ENCODE measurements at places on chromosomes 4 and X. TPM values are rescaled to one million over a fixed set of nuclear protein-coding genes. Genes with fewer than 3 reads are reported as not detected.

DNA sequence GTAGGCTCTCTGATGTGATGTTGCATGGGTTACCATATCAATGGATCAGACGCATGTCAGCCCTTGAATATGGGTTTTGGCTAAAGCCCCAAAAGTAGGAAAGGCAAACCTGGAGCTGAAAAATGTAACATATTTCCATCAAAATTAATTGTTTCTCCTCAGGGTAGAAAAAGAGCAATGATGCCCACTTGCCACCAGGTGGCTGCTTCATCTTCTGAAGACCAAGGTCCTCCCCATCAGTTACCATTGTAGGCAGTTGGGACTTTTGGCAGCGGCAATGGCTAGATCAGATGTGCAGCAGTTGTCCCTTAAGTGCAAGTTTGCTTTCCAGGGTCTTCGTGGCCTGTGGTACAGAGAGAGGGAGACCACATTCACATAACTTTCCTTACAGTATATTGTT is 118.2 kb downstream of the NAF1 start:
- H3K4me1 ChIP-seq = no peaks in the 10 kb centered on the region
- no peaks in the 10 kb centered on the region for H3K27me3 ChIP-seq
- DNase-seq = no peak
- H3K4me3 ChIP-seq = no peak overlapping the region
- H3K27ac ChIP-seq = no peak overlapping the region

Gene MAGEA2
- not detected for total RNA-seq

Gene PPEF2
- total RNA-seq = not detected

- H3K4me1 ChIP-seq = no peaks in the 10 kb centered on the region
- H3K4me3 ChIP-seq = no peak overlapping the region
- no peaks in the 10 kb centered on the region for H3K36me3 ChIP-seq
- DNase-seq = no peak
- H3K27ac ChIP-seq = no peak overlapping the region
Observed at GRCh38 chrX:141164406-141164805, 12.5 kb downstream of the LDOC1 start.

GRCh38 chr4:180449395-180449956 is 1793.7 kb upstream of the TENM3 start:
- no peaks in the 10 kb centered on the region for H3K36me3 ChIP-seq
- H3K4me3 ChIP-seq = no peak overlapping the region
- H3K27ac ChIP-seq = no peak overlapping the region
- no peaks in the 10 kb centered on the region for H3K27me3 ChIP-seq

GRCh38 chr4:93243262-93243661 is 585.3 kb upstream of the ATOH1 start:
- no peak for DNase-seq
- H3K27me3 ChIP-seq = no peaks in the 10 kb centered on the region
- H3K4me1 ChIP-seq = no peaks in the 10 kb centered on the region

- H3K36me3 ChIP-seq = no peaks in the 10 kb centered on the region
- no peaks in the 10 kb centered on the region for H3K27me3 ChIP-seq
- H3K4me1 ChIP-seq = no peaks in the 10 kb centered on the region
- DNase-seq = no peak
Observed at GRCh38 chrX:138929926-138930582, 218.5 kb upstream of the FGF13 start.

DNA sequence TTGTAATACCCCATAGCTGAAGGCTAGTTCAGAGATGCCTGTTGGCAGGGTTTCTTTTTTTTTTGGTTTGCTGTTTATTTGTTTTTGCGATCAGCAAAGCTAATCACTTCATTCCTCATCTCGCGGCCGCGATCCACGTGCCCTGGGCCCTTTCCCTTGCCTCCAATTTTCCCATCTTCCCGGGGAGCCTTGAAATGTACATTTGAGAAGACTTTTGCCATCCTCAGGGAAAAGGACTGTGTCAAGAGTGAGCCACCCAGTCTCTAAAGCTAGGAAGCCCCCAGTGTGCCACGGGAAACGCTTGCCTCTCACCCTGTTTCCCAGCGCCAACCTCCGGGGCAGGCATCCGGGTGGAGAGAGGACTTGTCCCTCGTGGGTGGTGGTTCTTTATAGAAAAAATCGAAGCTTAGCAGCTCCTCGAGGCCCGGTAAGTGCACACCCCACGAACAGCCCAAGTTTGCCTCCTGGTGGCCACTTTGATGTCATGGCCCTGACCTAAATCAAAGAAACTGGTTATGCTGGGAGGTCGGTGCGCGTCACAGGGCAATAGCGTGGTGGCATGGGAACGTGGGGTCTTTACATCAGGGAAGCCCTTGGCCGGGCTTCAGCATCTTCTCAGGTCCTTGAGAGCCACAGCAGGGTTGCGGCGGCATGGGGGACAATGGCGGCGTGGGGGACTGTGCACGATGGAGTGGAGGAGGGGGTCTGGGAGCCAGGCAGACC is 42.0 kb downstream of the MAP7D3 start:
- peaks cover 20% of the 10 kb centered on the region for H3K4me1 ChIP-seq
- no peak for DNase-seq
- peak overlapping the region; percentile 41 for H3K27ac ChIP-seq
- H3K27me3 ChIP-seq = no peaks in the 10 kb centered on the region

Gene FGF16
- total RNA-seq = not detected

DNA sequence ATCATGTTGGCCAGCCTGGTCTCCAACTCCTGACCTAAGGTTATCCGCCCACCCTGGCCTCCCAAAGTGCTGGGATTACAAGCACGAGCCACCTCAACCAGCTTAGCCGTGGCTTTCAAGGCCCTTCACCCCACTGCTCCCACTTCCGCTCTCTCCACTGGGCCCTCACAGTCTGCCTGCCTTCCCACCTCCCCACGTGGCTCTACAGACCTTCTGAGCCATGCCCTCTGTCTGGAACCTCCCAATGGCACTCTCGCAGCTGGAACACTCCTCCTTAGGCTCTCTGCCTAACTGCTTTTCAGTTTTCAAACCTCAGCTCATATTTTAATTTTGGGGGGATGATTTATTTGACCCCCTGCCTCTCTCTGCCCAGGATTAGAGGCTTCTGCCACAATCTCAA is 59.3 kb upstream of the SH3RF1 start:
- H3K27me3 ChIP-seq = no peaks in the 10 kb centered on the region
- H3K4me3 ChIP-seq = no peak overlapping the region
- no peak for DNase-seq
- no peaks in the 10 kb centered on the region for H3K4me1 ChIP-seq
- H3K27ac ChIP-seq = no peak overlapping the region

- H3K27me3 ChIP-seq = no peaks in the 10 kb centered on the region
- H3K36me3 ChIP-seq = no peaks in the 10 kb centered on the region
- no peaks in the 10 kb centered on the region for H3K4me1 ChIP-seq
- DNase-seq = peak; percentile 51
Observed at GRCh38 chr4:56843421-56843899, 22.0 kb upstream of the SPINK2 start.

DNA sequence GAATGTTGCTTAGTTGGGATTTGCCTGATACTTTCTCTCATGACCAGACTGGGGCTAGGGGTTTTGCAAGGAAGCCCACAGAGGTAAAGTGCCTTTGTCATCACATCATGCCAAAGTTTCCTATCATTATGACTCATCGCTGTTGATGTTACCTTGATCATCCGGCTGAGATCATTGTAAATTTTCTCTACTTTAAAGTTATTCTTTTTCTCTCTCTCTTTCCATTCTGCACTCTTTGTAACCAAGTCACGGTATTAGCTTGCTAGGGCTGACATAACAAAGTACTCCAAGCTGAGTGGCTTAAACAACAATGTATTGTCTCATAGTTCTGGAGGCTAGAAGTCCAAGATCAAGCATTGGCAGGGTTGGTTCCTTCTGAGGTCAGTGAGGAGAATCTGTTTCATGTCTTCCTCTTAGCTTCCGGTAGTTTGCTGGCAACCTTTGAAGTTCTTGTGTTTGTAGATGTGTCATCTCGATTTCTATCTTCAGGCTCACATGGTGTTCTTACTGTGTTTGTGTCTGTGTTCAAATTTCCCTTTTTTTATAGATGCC is 113.0 kb downstream of the DTHD1 start:
- H3K36me3 ChIP-seq = no peaks in the 10 kb centered on the region
- no peak for DNase-seq
- no peak overlapping the region for H3K27ac ChIP-seq
- no peaks in the 10 kb centered on the region for H3K4me1 ChIP-seq

DNA sequence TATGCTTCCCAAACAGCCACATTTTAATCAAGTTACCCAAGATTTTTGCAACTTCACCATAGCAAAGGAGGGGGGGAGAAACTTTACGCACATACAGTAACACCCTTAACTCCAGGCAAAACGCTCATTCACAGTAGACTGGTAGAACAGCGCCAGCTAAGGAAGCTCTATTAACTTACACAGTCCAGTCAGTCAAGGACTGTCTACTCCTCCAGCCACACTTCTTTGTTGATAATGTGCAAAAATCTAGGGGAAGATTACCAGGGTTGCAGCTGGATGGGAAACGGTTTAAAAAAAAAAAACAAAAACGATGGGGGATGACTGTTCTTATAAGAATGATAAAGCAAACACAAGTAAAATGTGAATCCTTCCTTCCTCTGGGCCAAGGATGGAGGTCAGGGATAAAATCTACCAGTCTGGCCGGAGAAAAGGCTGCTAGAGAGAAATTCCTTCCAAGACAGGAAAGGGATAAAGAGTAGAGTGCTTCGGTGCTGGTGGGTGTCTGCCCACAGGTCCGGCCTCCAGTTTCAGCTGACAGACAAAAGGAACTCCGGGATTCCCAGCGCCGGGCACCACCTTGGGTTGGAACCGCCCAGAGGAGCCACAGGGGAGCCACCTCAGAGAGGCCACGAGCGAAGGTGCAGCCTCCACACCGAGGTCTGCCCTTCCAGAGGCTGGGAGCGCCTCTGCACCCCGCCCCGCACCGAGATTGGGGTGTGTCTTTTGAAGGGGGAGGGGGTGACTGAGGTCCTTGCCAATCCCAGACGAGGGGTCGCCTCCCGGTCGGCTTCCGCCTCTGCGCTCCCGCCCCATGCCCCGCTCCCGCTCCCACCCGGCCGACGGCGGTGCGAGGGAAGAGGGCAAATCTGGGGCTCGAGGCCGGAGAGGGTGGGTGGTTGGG is 811 bp downstream of the ANKRD50 start:
- peak overlapping the region; percentile 93 for H3K27ac ChIP-seq
- DNase-seq = peak; percentile 68
- peaks cover 25% of the 10 kb centered on the region for H3K4me1 ChIP-seq
- H3K27me3 ChIP-seq = no peaks in the 10 kb centered on the region

Gene PABPC5
- total RNA-seq = 1.6 TPM

All from lower lobe of right lung (tissue), 2 donors.